CD4-positive, alpha-beta T cell treated with Interleukin-4 for 4 hours (primary cell): ENCODE measurements at places on chromosomes 11 and 22.

DNA sequence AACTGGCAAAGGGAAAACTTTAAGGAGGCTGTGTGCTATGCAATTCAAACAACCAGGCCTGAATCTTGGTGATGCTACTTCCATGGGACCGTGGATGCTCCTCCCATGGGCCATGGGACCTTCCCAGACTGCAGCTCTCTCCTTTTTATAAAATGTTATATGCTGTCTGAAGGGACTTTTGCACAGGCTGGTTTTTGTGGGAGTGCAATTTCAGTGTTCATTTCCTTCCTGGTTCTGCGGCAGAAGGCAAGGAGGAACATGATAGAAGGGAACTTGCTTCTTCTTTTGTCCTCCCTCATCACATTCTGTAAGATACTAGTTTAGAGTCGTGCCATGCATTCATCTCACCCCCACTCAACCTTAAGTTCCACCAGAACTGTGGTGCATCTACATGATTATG lies 68.9 kb downstream of the C11orf58 start:
- peak; percentile 8 for DNase-seq

DNA sequence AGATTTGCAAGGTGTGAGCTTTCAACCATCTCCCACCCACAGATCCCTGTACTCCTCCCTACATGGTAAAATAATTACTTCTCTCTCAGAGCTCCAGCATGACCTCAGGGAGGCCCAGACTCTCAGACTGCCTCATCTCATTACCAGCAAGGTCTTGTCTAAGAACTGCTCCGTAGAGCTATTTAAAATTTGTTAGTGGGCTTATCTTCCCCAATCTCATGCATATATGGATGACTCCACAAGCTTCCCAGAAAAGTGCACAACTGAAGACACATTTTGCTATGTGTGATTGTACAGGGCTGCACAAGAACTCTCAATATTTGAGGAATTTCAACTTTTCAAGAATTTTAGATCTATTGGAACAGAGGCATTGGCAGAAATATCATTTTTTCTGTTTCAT lies 230.3 kb downstream of the CSNK2A3 start:
- DNase-seq = no peak

GRCh38 chr11:35126000-35126878 lies 12.7 kb upstream of the CD44 start:
- peak; percentile 53 for DNase-seq

DNA sequence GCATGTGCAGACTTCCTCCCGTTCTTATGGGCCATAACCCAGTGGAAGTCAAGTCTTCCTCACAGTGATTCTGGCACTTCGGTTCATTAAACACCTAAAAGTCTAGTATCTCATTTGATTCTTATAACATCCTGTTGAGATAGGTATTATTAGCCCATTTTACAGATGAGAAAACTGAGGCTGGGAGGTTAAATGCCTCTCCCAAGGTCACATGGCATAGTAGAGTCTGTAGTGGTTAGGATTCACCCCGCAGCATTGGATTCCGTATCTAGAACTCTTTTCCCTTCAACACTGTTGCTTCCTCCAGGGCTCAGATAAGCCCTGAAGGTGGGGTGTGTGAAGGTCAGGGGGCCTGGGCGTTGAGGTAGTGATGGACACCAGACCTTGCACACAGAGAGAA lies 3.4 kb downstream of the GPHA2 start:
- no peak for DNase-seq

DNA sequence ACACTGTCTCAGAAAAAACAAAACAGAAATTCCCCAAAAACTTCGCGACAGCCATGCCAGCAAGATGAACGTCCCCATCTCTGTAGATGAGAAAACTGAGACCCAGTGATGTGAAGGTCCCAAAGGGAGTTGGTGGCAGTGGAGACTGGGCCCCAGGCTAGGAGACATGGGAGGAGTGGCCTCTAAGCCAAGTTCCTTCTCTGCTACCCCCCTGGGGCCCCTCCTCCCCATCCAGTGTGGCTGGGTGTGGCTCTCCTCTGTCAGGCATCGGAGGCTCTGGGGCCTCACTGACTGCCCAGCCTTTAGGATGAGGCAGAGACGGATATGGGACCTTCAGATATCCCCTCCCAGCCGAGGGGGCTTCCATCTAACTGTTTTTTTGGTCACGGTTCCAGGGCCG lies 9.8 kb downstream of the RELT start:
- DNase-seq = no peak

DNA sequence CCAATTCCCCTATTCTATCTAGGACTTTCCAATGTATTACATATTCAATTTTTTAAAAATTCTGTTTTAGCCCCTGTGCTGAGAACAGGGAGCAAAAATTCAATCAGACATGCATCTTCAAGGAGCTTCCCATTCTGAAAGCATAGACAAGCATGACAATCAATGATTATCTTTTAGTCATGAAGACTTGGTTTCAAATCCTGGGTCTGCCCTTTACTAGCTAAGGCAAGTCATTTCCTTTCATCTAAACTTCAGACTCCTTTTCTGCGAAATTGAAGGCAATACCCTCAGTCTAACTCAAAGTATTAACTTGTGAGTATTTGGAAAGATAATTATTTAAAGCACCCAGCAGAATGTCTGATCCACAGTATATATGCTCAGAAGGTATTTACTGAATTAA lies 24.1 kb downstream of the PAK1 start:
- no peak for DNase-seq
